Thoracic aorta (tissue), 2 donors: ENCODE measurements at places on chromosomes 6 and 20. TPM values are rescaled to one million over a fixed set of nuclear protein-coding genes. Genes with fewer than 3 reads are reported as not detected.

CRISP3 gene
- total RNA-seq: not detected

DNA sequence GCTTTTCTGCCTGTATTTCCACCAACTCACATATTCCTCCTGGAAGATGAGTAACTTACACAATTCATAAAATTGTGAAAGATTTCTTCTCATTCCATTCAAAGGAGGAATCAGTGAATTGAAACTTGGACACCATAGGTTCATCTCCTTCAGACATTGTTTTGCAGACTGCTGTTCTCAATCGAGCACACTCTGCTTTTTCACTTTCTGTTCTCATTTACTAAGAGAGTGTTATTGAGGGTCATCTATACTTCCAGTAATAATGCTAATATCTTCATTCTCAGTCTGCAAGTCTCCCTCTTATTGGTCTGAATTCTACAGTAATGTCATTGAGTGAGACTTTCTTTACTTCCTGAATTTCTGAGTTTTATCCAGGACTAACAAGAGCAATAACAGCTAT is 67.5 kb upstream of the FUT9 start:
- no peak overlapping the region for H3K27ac ChIP-seq
- H3K4me1 ChIP-seq: no peaks in the 10 kb centered on the region
- H3K36me3 ChIP-seq: no peaks in the 10 kb centered on the region
- DNase-seq: no peak
- no peaks in the 10 kb centered on the region for H3K27me3 ChIP-seq

FAM110A gene
- 3.5 TPM for total RNA-seq

DNA sequence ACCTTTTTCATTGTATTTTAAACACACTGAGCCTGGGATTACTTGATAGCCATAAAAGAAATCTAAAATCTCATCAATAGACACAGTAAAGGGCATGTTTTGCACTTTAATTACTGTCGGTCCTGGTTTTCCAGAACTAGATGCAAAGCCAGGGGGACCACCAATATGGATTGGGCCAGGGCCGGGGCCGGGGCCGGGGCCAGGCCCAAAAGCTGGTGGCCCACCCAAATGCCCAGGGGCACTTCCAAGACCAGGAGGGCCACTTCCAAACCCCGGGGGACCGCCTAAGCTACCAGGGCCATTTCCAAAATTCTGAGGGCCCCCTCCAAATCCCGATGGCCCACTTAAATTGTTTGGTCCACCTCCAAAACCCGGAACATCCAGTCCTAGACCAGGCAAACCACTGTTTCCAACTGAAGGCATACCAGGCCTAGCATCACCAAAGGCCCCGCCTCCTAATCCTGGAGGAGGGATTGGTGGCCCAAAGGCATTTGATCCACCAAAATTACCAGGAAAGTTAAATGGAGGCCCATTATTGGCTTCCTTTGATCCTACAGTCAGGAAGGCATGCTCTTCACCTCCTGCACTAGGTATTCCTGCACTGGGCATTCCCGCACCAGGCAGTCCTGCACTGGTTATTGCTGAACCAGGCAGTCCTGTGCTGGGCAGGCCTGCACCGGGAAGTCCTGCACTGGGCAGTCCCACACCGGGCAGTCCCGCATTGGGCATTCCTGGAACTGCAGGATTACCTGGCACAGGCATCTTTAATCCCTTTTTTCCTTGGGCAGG is 11.9 kb downstream of the CPNE1 start:
- no peak overlapping the region for H3K4me3 ChIP-seq
- peaks cover 20% of the 10 kb centered on the region for H3K36me3 ChIP-seq
- no peak for DNase-seq
- no peaks in the 10 kb centered on the region for H3K27me3 ChIP-seq
